ENCODE measurements at places on chromosomes 7 and 10.

GRCh38 chr10:50508315-50509051 is 115.3 kb downstream of the SGMS1 start:
- no peak for DNase-seq

DNA sequence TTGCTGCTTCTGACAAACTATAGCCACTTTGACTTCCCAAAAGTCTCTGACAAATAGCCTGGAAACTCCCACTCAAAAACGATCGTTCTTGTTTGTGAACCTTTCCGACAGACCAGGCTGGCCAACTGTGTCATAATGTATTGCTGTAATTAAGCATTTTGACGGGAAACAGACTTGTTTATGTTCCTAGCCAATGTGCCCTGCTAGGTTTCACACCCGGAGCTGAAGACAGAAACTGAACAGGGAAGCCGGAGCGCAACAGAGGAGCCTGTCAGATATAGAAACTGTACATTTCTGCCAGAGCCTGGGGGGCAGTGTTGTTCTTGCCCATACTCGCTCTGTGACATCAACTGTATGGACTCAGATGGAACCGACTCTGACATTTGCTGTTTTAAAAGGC is 55.3 kb upstream of the C7orf33 start:
- peak; percentile 9 for DNase-seq

DNA sequence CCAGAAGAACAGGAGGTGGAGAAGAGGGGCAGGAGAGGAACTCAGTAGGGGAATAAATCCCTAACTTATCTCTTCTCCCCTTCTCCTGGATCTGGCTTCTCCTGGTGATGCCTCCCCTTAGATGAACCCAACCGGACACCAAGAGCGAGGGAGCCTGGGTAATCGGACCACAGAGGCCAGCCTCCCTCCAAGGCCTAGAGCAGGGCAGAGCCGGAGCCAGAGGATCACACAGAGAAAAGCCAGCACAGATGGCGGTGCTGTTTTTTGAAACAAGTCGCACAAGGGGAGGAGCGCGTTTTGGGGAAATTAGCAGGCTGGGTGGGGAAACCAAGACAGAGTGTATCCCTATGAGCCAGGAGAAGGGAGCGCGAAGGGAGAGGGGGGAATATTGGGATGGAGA is 4.9 kb upstream of the SRRM3 start:
- DNase-seq = no peak

DNA sequence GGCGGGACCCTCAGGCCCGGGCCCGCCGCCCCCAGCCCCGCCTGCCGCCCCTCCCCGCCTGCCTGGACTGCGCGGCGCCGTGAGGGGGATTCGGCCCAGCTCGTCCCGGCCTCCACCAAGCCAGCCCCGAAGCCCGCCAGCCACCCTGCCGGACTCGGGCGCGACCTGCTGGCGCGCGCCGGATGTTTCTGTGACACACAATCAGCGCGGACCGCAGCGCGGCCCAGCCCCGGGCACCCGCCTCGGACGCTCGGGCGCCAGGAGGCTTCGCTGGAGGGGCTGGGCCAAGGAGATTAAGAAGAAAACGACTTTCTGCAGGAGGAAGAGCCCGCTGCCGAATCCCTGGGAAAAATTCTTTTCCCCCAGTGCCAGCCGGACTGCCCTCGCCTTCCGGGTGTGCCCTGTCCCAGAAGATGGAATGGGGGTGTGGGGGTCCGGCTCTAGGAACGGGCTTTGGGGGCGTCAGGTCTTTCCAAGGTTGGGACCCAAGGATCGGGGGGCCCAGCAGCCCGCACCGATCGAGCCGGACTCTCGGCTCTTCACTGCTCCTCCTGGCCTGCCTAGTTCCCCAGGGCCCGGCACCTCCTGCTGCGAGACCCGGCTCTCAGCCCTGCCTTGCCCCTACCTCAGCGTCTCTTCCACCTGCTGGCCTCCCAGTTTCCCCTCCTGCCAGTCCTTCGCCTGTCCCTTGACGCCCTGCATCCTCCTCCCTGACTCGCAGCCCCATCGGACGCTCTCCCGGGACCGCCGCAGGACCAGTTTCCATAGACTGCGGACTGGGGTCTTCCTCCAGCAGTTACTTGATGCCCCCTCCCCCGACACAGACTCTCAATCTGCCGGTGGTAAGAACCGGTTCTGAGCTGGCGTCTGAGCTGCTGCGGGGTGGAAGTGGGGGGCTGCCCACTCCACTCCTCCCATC is 82.7 kb downstream of the PAX2 start:
- DNase-seq = peak; percentile 19

DNA sequence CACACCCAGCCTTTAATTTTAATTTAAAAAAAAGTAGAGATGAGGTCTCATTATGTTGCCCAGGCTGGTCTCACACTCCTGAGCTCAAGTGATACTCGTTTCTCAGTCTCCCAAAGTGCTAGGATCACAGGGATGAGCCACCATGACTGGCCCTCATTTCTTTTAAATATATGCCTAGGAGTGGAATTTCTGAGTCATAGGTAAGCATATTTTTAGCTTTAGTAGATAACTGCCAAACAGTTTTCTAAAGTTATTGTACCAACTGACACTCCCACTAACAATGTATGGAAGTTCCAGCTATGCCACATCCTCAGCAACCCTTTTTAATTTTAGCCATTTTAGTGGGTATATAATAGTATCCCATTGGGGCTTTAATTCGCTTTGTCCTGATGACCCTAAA is 13.8 kb upstream of the PPIF start:
- no peak for DNase-seq

GRCh38 chr10:124240839-124241291 is 147.5 kb upstream of the CHST15 start:
- no peak for DNase-seq

DNA sequence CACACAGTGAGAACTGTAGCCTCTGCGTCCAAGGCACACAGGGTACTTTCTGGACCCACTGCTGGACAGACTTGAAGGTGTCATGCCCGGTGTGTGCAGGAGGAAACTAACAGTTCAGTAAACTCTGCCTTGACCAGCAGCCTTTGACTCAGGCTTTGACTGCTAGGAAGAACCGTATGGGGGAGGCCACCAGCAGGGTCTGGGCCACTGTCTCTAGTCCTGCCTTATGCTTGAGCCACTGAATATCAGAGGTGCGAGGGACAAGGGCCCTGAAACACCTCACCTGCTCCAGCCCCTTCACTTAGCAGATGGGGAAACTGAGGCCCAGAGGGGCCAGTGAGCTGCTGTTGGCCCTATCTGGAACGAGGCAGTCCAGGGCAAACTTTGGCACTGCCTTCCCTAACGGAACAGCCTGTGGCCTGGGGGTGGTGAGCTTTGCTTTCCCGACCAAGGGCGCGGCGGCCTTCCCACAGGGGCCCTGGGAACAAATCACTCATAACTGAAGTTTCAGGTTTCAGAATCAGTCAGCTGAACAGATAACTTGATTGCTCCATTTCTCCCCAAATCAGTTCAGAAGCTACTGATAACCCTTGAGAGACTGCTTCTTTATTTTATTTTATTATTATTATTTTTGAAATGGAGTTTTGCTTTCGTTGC is 130.0 kb downstream of the FAM53B start:
- no peak for DNase-seq
